ENCODE measurements at places on chromosomes 12 and 14.
A peak's percentile ranks its signal among the peaks of the same experiment; 100 is the strongest.

DNA sequence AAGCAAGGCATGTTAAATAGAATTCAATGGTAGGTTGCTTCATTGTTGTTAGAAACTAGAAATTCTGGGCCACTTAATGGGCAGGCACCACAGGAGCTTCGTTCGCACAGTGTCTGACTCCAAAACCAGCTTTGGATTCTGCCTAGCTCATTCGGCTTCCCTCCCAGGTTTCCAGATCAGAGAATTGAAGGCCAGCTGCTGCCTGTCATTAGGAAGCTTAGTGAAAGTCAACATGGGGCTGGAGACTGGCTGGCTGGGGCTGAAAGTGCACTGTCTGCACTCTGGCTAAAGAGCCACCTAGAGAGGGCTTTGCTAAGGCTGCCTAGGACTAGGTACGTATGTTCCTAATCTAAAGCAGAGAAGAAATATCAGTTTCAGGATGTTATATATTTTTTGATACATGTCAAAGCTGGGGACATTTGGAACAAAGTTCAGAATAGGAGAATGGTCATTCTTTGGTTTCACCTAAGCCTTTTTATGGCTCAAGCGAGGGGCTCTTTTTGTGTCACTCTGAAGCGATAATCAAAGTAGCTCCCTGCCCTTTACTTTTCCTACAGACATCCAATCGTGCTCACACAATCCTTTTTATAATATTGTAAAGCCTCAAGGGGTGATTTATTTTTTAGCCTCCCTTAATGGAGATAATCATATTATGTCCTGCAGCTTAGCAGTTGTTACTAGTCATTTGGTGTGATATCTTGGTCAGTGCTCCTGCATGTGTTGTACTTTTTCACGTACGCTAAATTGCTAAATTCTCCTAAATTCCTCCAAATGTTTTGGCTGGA, 238.5 kb upstream of the NAV3 start:
- no peak for ATAC-seq

DNA sequence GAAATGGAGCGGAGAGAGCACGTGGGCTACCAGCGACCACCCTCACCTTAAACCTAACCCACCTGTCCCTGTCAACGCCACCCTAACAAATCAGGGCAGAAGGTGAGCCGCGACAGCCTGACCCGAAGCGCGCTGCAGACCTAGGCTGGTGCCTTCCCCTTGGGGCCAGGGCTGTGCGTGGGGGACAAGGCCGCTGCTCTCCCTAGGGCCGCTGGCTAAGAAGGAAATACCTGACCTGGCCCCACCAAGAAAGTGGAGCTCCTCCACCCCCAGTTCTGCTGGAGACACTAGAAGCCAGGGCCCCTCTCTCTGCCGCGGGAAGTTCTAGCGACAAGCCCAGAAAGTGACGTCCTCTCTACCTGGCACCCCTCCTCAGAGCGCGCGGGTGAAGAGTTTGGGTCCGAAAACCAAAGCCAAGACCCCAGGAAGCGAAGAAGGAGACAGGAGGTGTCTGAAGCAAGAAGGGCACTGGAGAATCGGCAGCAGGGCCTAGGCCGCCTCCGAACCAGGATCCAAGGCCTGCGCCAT, 7.5 kb downstream of the SIX1 start:
- no peak for ATAC-seq

- no peak for ATAC-seq
These were observed 62.2 kb downstream of the TSPAN11 start for GRCh38 chr12:30988646-30989286.

DNA sequence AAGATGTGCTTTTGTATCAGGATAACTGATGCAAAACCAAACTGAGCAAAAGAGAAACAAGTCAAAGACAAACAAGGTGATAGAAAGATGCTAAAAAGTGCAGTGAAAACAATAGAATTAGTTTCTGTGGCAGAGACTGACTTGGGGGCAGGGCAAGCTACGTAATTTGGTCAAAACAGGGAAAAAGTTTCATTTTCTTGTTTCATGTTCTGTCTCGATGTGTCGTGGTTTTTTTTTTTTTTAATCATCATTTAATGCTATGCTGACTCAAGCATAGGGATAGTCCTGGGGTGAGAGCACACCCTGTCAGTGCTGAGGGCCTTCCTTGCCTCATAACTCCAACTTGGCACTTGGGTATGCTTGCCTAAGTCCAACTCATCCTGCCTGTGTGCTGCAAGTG, 144.1 kb upstream of the PTPRQ start:
- ATAC-seq, result peak; percentile 31

DNA sequence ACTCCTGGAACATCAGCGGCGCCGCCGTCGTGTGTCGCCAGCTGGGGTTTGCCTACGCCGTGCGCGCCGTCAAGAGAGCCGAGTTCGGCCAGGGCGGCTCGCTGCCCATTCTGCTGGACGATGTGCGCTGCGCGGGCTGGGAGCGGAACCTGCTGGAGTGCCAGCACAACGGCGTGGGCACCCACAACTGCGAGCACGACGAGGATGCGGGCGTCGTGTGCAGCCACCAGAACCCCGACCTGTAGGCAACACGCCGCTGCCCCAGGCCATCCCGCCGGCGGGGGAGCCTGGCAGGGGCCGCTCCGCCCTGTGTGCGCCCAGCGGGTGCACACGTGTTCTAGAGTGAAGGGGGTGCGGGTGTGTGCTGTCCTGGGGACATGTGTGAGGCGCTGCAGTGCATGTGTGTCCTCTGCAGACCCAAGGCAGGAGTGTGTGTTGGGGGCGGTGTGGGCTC, 8.7 kb upstream of the CYP46A1 start:
- ATAC-seq, result no peak

DNA sequence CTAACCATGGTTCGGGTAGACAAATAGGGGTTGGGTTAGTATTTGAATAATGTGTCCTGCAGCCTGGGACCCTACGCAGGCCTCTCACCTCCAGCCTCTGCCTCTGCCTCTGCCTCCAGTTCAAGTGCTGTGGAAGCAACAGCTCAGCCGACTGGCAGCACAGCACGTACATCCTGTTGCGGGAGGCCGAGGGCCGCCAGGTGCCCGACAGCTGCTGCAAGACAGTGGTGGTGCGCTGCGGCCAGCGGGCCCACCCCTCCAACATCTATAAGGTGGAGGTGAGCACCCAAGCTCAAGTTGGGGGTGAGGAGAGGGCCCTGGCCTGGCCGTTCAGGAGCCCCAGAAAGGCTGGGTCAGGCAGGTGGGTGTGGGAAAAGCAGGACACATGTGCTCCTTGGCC, 55.9 kb downstream of the TSPAN11 start:
- no peak for ATAC-seq

DNA sequence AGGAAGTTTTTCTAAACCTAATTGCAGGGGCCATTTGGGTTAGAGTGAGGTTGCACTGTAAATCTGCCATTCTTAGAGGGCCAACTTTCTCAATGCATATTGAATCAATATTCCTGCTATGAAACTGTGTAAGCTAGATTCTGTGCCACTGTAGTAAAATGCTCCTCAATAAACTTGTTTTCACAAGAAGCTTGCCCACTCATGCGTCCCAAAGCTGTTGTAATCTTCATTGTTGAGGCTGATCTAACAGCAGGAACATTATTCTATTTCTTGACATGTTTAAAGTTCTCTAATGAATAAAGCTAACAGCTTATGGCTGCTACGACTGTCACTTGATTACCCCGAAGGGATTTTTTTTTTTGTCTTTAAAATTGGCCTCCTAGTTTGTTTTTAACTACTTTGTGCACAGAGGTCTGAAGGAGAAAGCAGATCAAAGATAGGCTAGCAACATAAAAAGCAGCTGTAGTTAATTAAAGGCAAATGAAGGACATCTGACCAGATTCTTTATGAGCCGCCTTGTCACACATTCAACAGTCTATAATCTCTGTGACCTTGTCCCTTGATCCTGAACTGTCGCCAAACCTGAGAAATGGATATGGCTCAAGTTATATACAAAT, 243.7 kb downstream of the PAX9 start:
- ATAC-seq, result no peak

DNA sequence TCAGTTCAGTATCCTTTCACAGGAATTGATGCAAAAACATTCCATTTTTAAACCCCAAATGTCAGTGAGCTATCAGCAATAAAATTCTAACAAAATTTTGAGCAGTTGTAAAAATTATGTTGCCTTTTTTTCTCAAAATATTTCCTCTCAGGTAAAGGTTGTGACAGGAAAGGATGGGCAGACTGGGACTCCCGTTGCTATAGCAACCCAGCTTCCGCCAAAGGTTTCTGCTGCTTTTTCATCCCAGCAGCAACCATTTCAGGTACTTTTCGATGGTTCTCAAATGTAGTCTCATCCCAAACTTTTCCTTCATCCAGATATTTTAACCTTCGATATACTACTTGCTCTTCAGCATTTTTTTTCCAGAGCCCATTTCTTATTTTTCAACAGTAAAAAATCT, 13.6 kb downstream of the EP400 start:
- ATAC-seq, result no peak

- no peak for ATAC-seq
These were observed 10.0 kb upstream of the NRIP2 start for GRCh38 chr12:2844786-2845185.

GRCh38 chr14:90979515-90979914, 80.9 kb downstream of the RPS6KA5 start:
- ATAC-seq, result no peak

- no peak for ATAC-seq
These were observed 7.3 kb upstream of the FRMD6 start for GRCh38 chr14:51644217-51644933.

DNA sequence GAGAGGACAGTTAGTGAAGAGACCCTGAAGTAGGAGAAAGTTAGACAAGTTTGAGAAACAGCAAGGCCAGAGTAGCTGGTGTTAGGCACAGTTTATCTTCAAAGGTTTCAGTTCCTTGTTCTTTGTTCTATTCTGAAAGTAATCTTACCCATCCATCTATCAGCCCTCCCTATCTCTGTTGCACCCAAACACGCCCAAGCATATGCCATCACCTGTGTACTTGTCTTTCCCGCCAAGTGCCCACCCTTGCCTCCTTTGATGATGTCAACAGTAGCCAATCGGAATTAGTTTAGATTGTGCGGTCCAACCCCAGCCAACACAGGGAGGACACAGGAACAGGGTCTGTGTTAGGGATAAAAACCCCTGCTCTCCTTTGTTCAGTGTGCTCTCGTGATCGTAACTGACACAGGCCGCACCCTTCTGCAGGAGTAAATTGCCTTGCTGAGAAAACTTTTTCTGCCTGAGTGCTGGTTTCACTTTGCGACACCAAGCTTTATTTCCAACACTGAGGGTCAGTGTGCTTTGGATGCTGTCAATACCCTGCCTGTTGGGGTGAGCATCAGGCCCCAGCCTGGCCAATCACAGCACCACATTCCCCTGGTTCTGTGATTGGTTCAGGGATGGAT, 4.7 kb upstream of the TMEM229B start:
- ATAC-seq, result peak; percentile 47

DNA sequence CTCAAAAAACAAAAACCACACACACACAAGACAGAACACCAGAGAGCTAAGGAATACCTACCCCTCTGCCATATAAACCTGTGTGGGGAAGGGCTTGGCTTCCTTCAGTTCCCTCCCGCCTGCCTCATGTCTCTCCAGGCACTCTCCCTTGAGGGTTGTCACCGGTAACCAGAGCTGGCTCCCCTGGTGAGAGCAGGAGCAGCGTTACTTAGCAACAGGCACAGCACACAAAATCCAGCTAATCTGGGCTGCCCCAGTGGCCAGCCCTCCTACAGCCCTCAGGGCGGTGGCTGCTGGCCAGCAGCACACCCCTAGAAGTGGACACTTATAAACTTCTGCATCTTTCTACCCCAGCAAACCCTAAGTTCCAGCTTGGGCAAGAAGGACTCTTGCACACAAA, 21.6 kb upstream of the NR4A1 start:
- no peak for ATAC-seq

DNA sequence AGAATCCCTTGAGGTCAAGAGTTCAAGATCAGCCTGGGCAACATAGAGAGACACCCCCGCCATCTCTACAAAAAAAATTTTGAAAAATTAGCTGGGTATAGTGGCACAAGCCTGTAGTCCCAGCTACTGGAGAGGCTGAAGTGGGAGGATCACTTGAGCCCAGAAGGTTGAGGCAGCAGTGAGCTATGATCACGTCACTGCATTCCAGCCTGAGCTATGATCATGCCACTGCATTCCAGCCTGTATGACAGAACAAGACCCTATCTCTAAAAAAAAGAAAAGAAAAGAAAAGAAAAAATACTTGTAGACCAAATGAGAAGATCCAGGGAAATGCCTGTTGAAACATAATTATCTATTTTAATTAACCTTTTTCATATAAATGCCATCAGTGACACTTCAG, 93.8 kb upstream of the MDM1 start:
- no peak for ATAC-seq

GRCh38 chr12:41334390-41334789, 146.3 kb downstream of the PDZRN4 start:
- no peak for ATAC-seq

DNA sequence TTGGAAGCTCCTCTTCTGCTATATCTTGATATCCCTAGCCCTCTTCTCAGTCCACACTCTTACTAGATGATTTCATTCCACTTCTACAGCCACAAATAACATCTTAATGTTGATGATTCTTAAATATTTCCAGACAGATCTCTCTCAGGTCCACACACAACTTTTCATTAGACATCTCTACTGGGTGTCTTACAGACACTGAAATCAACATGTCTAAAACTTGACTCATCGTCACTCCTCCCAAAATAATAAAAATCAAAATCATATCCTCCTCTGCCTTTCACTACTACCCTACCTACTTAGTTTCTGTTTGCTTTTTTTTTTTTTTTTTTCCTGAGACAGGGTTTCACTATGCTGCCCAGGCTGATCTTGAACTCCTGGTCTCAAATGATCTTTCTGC, 11.9 kb downstream of the PRDM4 start:
- ATAC-seq, result no peak

DNA sequence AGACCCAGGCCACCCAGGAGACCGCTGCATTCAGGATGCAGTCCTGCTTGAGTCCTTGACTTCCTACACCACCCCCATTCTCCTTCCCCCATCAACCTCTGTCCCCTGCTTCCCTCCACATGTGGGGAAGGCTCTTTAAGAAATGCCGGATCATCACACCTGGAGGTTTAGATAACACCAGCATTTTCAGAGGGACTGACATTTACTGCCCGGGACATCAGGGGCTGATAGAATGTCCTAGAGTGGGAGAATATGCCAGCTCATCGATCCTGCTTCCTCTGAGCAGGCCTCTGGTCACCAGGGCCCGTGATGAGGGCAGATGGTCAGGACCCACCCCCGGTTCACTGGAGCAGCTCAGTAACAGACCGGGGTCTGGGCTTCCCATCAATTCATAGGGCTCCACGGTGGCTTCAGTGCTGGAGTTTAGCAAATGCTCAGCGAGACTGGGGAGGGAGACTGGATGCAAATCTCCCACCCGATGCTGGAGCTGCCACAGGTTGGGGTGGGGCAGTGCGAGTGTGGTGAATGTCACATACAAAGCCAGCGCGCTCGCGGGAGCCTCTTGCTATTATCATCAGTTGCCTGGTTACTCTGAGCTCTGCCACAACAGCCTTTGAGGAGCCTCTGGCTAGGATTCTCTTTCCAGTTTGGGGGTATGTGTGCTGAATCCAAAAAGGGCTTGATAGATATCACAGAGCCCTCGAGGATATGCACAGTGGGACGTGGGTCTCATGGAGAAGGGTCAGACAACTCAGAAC, 111.6 kb downstream of the RBM19 start:
- no peak for ATAC-seq

- no peak for ATAC-seq
These were observed 85.3 kb downstream of the LRRC74A start for GRCh38 chr14:76911473-76911872.

GRCh38 chr12:113072136-113072535, 15.6 kb downstream of the DTX1 start:
- ATAC-seq, result no peak

- no peak for ATAC-seq
These were observed 2.8 kb upstream of the CNIH1 start for GRCh38 chr14:54443981-54444380.

Measured in stimulated activated memory B cell treated with anti-CD40 and anti-IgM and Interleukin-4, amounts not matched to agents 10 μg/mL and 1 μg/mL and 100 μg/mL, for 72 hours (primary cell).